Glutamatergic neuron (in vitro differentiated cells): ENCODE measurements at places on chromosomes 12 and 14. TPM values are rescaled to one million over a fixed set of nuclear protein-coding genes. Genes with fewer than 3 reads are reported as not detected.

The TMTC2 gene
- 99.3 TPM for total RNA-seq

The STXBP6 gene
- total RNA-seq = 0.49 TPM

The KRT82 gene
- not detected for total RNA-seq

The GSG1 gene
- total RNA-seq = not detected

The IRAK4 gene
- total RNA-seq = 12.1 TPM

The RBMS2 gene
- total RNA-seq = 10.2 TPM

The ANG gene
- total RNA-seq = 1.7 TPM

The CLMN gene
- total RNA-seq = 17.6 TPM

The GNG2 gene
- 245 TPM for total RNA-seq

The SLC6A15 gene
- total RNA-seq = 123 TPM

The ATXN3 gene
- total RNA-seq = 39.8 TPM

The ACTR6 gene
- 36.0 TPM for total RNA-seq

The PRDM4 gene
- total RNA-seq = 30.1 TPM

The FKBP11 gene
- 12.3 TPM for total RNA-seq

The LRP10 gene
- total RNA-seq = 15.1 TPM

The FGF23 gene
- total RNA-seq = not detected

The CMTM5 gene
- total RNA-seq = not detected

The NOXRED1 gene
- total RNA-seq = 0.69 TPM

The ARHGAP5 gene
- 73.8 TPM for total RNA-seq

The CLEC9A gene
- not detected for total RNA-seq

The HPD gene
- not detected for total RNA-seq

The LMNTD1 gene
- 1.1 TPM for total RNA-seq

The LBHD2 gene
- not detected for total RNA-seq

The LHX5 gene
- 3.1 TPM for total RNA-seq

The RERGL gene
- 0.44 TPM for total RNA-seq

The ADCY4 gene
- total RNA-seq = not detected

The PCED1B gene
- 0.27 TPM for total RNA-seq

The KLRD1 gene
- total RNA-seq = 0.25 TPM

The AMDHD1 gene
- total RNA-seq = not detected

The TC2N gene
- 2.5 TPM for total RNA-seq

The ARHGDIB gene
- not detected for total RNA-seq

The BDKRB2 gene
- total RNA-seq = 3.8 TPM

The CKAP4 gene
- total RNA-seq = 87.0 TPM

The MDGA2 gene
- 0.39 TPM for total RNA-seq

The C3AR1 gene
- total RNA-seq = not detected

The LRRK2 gene
- not detected for total RNA-seq

The GLI1 gene
- total RNA-seq = 2.3 TPM

The PAWR gene
- total RNA-seq = 7.0 TPM

The SYNDIG1L gene
- 1.5 TPM for total RNA-seq

The LMO3 gene
- 0.78 TPM for total RNA-seq

The PIANP gene
- total RNA-seq = 48.8 TPM

The TGFB3 gene
- 55.7 TPM for total RNA-seq

The OASL gene
- total RNA-seq = not detected
